ENCODE measurements at places on chromosomes 5 and 9. TPM values are rescaled to one million over a fixed set of nuclear protein-coding genes. Genes with fewer than 3 reads are reported as not detected.

DNA sequence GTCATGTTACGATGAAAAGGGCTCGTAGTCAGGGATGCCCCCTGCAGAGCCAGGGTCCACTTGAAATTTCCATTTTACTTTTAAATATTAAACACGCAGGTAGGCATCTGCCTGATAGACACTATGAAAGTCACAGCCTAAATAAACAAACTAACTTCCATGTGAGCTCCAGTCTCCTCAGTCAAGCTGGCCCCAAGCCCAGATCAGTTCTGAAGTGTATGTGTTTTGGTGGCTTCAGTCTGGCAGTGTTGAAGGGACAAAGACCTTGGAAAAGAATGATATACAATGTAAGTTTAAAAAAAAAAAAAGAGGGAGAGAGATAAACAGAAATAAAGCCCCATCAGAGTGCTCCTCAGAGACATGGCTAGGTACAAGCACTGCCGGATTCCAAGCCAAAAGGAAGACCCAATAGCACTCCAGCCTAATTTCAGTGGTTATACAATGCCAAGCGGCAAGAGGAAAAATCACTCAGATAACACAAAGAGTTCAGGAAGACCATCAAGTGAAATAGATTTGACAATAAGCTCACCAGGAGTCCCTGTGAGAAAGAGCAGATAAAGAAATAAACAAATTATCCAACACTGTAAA is 181.0 kb downstream of the BNC2 start:
- DNase-seq: peak; percentile 30
- H3K27ac ChIP-seq: no peak overlapping the region
- peaks cover 18% of the 10 kb centered on the region for H3K4me1 ChIP-seq
- H3K4me3 ChIP-seq: no peak overlapping the region
- no peaks in the 10 kb centered on the region for H3K36me3 ChIP-seq
- H3K27me3 ChIP-seq: no peaks in the 10 kb centered on the region

DNA sequence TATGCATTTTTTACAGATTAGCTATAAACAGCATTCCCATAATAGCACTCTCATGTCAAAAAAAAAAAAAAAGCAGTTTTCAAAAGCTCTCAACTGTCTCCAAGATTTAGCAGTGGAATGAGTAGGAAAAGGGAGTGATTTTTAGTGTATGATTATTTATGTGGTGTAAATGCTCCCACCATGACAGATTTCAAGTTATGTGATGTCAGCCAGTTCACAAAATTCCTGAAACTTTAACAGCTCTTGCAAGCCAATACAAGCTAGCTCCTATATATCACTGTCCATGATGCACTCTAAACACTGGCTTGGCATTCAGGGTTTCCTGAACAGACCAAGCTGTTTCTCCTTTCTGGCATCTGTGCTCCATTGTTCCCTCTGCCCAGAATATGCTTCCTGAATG is 7.9 kb upstream of the ANKDD1B start:
- DNase-seq: peak; percentile 69
- H3K4me1 ChIP-seq: no peaks in the 10 kb centered on the region
- H3K27ac ChIP-seq: no peak overlapping the region
- peaks cover 21% of the 10 kb centered on the region for H3K36me3 ChIP-seq
- no peaks in the 10 kb centered on the region for H3K27me3 ChIP-seq

- no peaks in the 10 kb centered on the region for H3K27me3 ChIP-seq
- H3K4me3 ChIP-seq: no peak overlapping the region
- no peaks in the 10 kb centered on the region for H3K4me1 ChIP-seq
Measured at GRCh38 chr5:82561797-82562196, 283.6 kb upstream of the RPS23 start.

DNA sequence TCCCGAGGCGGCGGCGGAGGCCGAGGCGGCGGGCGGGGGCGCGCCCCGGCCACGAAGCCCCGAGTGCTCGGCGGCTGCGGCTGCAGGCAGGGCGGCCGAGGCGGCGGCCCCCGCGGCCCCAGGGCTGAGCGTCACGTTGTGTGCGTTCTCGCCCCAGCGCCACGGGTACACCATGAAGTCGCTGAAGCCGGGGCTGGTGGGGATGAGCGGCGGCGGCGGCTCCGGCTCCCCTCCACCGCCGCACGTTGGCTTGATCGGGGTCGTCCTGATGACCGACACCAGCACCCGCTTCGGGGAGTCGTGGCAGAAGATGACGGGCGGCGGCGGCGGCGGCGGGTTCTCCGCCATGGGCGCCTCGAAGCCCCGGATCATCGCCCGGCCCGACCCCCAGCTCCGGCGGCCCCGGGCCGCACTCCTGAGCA is 498 bp downstream of the ZNF367 start:
- H3K36me3 ChIP-seq: no peaks in the 10 kb centered on the region
- no peak for DNase-seq
- H3K4me3 ChIP-seq: peak overlapping the region; percentile 78
- H3K4me1 ChIP-seq: peaks cover 30% of the 10 kb centered on the region
- peak overlapping the region; percentile 100 for H3K27ac ChIP-seq

The ENTPD2 gene
- 4.8 TPM for polyA plus RNA-seq

All from stomach (tissue), 19 donors.